H9 (cell line): ENCODE measurements at places on chromosomes 11 and 22. TPM values are rescaled to one million over a fixed set of nuclear protein-coding genes. Genes with fewer than 3 reads are reported as not detected.

The SPECC1L gene
- total RNA-seq: 54.2 and 57.1 TPM in 2 replicates

The CRYBB3 gene
- 0.39 and 0.53 TPM in 2 replicates for total RNA-seq

The ALDH3B2 gene
- total RNA-seq: not detected in 2 replicates

The DBX1 gene
- total RNA-seq: 0.15 TPM in 1 of 2 replicates, not detected in the other

The GGTLC3 gene
- not detected in 2 replicates for total RNA-seq

The NXPE4 gene
- not detected in 2 replicates for total RNA-seq

The DLG2 gene
- total RNA-seq: 8.0 and 8.2 TPM in 2 replicates

The MOV10L1 gene
- total RNA-seq: not detected in 2 replicates

The TNKS1BP1 gene
- total RNA-seq: 130 and 140 TPM in 2 replicates

The RHOD gene
- 14.8 and 15.7 TPM in 2 replicates for total RNA-seq

The ALG9 gene
- 25.5 and 26.0 TPM in 2 replicates for total RNA-seq

The BLID gene
- not detected in 2 replicates for total RNA-seq

The KRTAP5-10 gene
- not detected in 2 replicates for total RNA-seq

The TCF20 gene
- 75.6 and 76.5 TPM in 2 replicates for total RNA-seq

The UCP3 gene
- total RNA-seq: 0.77 and 0.85 TPM in 2 replicates

The EIF3L gene
- total RNA-seq: 736 and 739 TPM in 2 replicates

DNA sequence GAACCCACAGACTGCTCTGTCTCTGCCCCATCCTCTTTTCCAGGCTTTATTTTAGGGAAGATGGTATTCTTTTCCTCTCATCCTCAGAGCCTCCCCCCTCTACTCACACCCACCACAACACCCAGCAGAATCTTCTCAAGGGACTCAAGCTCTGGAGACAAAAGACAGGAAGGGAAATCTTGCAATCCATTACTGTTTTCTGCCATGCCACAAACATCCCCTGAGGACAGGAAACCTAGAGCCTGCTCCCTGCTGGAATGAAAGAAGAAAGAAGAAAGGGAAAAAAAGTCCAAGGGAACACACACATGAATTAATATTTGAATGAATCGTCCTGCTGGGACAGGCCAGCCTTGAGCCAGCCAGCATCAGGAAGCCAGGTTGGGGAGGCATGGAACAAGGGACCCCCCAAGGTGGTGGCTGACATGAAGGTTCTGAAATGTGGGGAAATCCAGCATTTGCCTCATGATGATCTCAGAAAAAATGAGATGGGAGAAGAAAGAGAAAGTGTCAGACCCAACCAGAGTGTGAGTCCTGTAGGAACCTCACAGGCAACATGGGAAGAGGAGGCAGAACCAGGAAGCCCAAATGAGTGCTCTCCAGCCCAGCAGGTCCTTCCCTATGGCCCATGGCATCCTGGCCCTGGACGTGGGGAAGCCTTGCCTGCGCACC, 34.0 kb downstream of the SLCO2B1 start:
- H3K27me3 ChIP-seq: no peaks in the 10 kb centered on the region
- H3K36me3 ChIP-seq: no peaks in the 10 kb centered on the region
- H3K4me1 ChIP-seq: no peaks in the 10 kb centered on the region
- H3K4me3 ChIP-seq: no peak overlapping the region
- DNase-seq: no peak
- no peak overlapping the region for H3K27ac ChIP-seq

GRCh38 chr11:114084414-114084813, 24.9 kb downstream of the ZBTB16 start:
- no peak overlapping the region for H3K4me3 ChIP-seq
- H3K36me3 ChIP-seq: no peaks in the 10 kb centered on the region
- H3K27me3 ChIP-seq: peaks cover 2% of the 10 kb centered on the region
- DNase-seq: no peak
- H3K27ac ChIP-seq: no peak overlapping the region

- peaks cover 37% of the 10 kb centered on the region for H3K36me3 ChIP-seq
- peak overlapping the region; percentile 10 for H3K27ac ChIP-seq
- H3K27me3 ChIP-seq: no peaks in the 10 kb centered on the region
- no peaks in the 10 kb centered on the region; the same call in 1 of the 2 replicates for H3K4me1 ChIP-seq
Measured at GRCh38 chr11:27328614-27329013, 34.4 kb downstream of the CCDC34 start.

DNA sequence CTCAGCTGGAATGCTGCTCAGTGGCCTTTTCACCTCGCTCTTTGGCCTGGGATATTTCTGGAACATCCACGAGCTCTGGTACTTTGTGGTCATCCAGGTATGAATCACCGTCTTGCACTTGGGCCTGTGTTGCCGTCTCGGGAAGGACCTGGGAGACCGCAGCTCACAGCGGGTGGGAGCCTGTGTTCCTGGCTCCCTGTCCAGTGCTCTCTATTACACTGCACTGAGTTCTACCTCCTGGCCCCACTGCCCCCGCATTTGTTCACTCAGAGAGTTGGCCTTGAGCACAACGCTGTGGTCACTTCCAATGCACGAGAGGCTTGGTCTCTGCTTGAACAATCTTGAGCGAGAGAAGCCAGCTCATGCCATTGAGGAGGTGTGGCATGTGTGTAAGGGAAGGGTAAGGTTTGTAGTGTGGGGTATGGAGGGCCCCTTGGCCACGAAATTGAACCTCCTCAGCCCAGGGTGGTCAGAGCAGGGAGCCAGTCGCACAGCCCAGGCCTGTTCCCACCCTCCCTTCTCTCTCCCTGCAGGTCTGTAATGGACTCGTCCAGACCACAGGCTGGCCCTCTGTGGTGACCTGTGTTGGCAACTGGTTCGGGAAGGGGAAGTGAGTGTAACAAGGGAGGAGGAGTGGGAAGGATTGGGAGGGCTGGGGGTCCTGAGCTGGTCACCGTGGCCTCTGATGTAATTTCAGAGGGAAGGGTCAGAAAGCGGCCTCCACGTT, 16.2 kb downstream of the SLC37A2 start:
- no peak overlapping the region for H3K27ac ChIP-seq
- H3K27me3 ChIP-seq: no peaks in the 10 kb centered on the region
- H3K36me3 ChIP-seq: no peaks in the 10 kb centered on the region
- no peak for DNase-seq

GRCh38 chr11:75969626-75970308, 154.8 kb downstream of the UVRAG start:
- no peaks in the 10 kb centered on the region for H3K27me3 ChIP-seq
- peaks cover 5% of the 10 kb centered on the region for H3K36me3 ChIP-seq
- no peak for DNase-seq
- H3K4me3 ChIP-seq: no peak overlapping the region; the same call in 2 of the 3 replicates
- no peak overlapping the region for H3K27ac ChIP-seq
- H3K4me1 ChIP-seq: peaks cover 4% of the 10 kb centered on the region; the same call in 1 of the 2 replicates

GRCh38 chr11:353179-353873, 16.0 kb upstream of the B4GALNT4 start:
- DNase-seq: peak; percentile 63
- no peaks in the 10 kb centered on the region for H3K4me1 ChIP-seq
- H3K27me3 ChIP-seq: no peaks in the 10 kb centered on the region
- H3K27ac ChIP-seq: no peak overlapping the region

- no peaks in the 10 kb centered on the region for H3K36me3 ChIP-seq
- no peak overlapping the region for H3K4me3 ChIP-seq
- no peaks in the 10 kb centered on the region for H3K4me1 ChIP-seq
Measured at GRCh38 chr22:31055635-31056159, 25.4 kb upstream of the SMTN start.

DNA sequence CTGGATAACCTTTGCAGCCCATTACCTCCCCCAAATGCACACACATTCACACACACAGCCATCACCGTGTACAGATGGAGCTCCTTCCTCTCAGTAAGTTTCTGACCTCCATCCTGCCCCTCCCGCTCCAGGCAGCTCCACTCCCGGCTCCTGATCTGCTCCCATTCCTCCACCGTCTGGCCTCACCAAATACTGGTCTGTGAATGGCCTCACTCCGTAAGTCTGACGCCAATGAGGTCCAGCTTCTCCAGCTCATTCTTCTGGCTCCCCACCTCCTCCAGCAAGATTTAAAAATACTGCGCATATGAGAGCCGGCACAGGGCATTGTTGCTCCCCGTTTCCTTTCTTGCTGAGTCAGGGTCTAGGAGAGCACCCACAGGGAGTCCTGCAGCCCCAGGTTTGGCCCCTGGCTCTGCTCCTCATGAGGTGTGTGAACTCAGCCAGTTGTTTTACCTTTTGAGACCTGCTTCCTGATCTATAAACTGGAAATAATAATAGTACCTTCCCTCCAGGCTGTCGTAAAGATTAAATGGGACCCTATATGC, 14.0 kb upstream of the TUB start:
- no peak overlapping the region for H3K27ac ChIP-seq
- H3K4me3 ChIP-seq: no peak overlapping the region
- H3K36me3 ChIP-seq: no peaks in the 10 kb centered on the region
- H3K27me3 ChIP-seq: no peaks in the 10 kb centered on the region
- peaks cover 2% of the 10 kb centered on the region; the same call in 1 of the 2 replicates for H3K4me1 ChIP-seq

DNA sequence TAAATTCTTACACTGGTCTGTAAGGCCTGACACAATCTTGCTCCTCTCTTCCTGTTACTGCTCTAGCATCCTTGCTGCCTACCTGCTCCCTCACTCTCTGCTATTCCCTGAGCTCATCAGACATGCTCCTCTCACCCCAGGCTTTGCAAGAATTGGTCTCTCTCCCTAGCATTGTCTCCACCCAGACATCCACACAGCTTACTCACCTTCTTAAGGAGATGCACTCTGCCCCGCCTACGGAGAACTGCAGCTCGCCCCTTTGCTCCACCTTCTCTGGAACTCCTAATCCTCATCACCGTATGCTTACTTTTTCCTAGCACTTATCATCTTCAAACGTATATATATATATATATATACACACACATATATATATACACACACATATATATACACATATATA, 23.3 kb upstream of the TMPRSS5 start:
- no peak overlapping the region for H3K4me3 ChIP-seq
- H3K27ac ChIP-seq: no peak overlapping the region
- H3K27me3 ChIP-seq: no peaks in the 10 kb centered on the region
- no peak for DNase-seq
- H3K36me3 ChIP-seq: no peaks in the 10 kb centered on the region; the same call in 1 of the 3 replicates
- no peaks in the 10 kb centered on the region for H3K4me1 ChIP-seq

DNA sequence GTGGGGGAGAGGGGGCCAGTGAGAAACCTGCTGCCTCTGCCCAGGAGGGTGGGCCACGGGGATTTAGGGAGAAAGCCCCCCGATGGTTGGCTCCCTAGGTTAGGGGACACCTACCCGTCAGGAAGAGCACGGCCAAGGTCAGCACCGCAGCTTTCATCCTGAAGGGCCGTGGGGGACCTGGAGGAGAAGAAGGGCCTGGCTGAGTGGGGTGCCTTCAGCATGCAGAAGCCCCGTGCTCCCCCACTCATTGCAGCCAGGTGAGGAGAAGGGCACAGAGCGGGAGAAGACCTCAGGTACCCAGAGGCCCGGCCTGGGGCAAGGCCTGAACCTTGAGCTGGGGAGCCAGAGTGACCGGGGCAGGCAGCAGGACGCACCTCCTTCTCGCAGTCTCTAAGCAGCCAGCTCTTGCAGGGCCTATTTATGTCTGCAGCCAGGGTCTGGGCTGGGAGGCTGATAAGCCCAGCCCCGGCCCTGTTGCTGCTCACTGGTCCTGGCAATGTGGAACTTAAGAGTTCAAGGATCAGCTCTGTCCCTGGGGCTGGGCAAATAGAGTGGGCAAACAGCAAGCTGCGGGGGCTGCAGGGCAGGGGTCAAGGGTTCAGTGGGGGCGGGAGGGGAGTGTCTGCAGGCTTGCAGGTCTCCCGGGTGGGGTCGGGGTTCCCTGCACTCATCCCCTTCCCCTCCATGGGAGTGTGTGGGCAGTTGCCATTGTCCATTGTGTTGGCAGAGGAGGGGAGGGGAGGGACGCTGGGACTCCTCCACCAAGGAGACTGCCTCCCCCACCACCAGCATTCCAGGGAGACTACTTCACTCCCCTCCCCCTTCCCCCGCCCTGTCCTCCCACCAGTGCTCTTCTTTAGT, at the start of gene APOA1:
APOA1 (minus strand) TSS at position 392 of the 861 bp plus-strand sequence; CDS start at position 157, 235 bp downstream.
- H3K4me3 ChIP-seq: peak within 1 kb of the TSS; percentile 12; the same call in 1 of the 3 replicates
- H3K27ac ChIP-seq: no peak within 1 kb of the TSS
- no peak for DNase-seq
- no peaks in the 10 kb centered on the region for H3K27me3 ChIP-seq

DNA sequence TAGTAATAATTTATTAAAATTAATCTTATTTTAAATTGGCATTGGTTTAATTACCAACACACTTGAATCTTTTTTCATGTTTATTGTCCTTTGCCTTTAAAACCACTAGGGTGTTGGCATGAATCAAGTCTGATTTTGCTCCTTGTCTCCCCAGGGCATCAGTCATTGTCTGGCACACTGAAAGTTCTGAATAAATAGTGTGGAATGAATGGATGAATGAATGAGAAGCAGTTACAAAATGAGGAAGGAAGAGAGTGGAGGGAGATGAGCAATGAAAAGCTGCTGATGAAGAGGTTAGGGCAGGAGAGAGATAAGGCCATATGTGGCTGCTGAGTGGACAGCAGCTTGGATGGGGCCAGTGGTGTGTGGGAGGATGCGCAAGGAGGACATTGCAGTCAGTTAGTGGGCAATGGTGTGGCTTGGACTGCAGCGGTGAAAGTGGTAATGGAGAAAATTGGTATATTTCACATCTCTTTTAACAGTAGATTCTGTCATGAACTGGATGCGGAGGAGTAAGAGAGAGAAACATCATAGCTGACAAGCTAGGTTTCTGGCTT, 132.0 kb downstream of the SPON1 start:
- H3K4me1 ChIP-seq: no peaks in the 10 kb centered on the region
- no peak for DNase-seq
- no peak overlapping the region for H3K27ac ChIP-seq
- H3K27me3 ChIP-seq: no peaks in the 10 kb centered on the region
- H3K36me3 ChIP-seq: no peaks in the 10 kb centered on the region

- H3K27ac ChIP-seq: no peak overlapping the region
- DNase-seq: peak; percentile 76
- no peaks in the 10 kb centered on the region for H3K4me1 ChIP-seq
- no peaks in the 10 kb centered on the region for H3K36me3 ChIP-seq
Measured at GRCh38 chr22:48968201-48968959, 859.3 kb downstream of the BRD1 start.

- no peak for DNase-seq
- no peak overlapping the region for H3K27ac ChIP-seq
- H3K4me3 ChIP-seq: no peak overlapping the region
- H3K27me3 ChIP-seq: no peaks in the 10 kb centered on the region
- H3K36me3 ChIP-seq: no peaks in the 10 kb centered on the region
- 0 out of 2 replicates have a peak, but pooled peaks cover 3% of the 10 kb centered on the region for H3K4me1 ChIP-seq
Measured at GRCh38 chr22:17957204-17957603, 67.2 kb downstream of the MICAL3 start.

- H3K27me3 ChIP-seq: no peaks in the 10 kb centered on the region
- no peak overlapping the region for H3K4me3 ChIP-seq
- H3K27ac ChIP-seq: no peak overlapping the region
- no peaks in the 10 kb centered on the region for H3K4me1 ChIP-seq
- H3K36me3 ChIP-seq: 0 out of 2 replicates have a peak, but pooled peaks cover 1% of the 10 kb centered on the region
Measured at GRCh38 chr11:38123673-38124072, 1525.6 kb upstream of the RAG2 start.
